Heart left ventricle (tissue), 16 donors: ENCODE measurements at places on chromosomes 1 and 21. TPM values are rescaled to one million over a fixed set of nuclear protein-coding genes. Genes with fewer than 3 reads are reported as not detected.

GUCA2B gene
- not detected for total RNA-seq

TNFSF4 gene
- total RNA-seq, result 0.65 TPM

TARDBP gene
- total RNA-seq, result 111 TPM

ATP6V0B gene
- total RNA-seq, result 79.3 TPM

TSPAN1 gene
- 0.63 TPM for total RNA-seq

TMEM82 gene
- total RNA-seq, result not detected

PCP4 gene
- 3.8 TPM for total RNA-seq

KCNJ9 gene
- not detected for total RNA-seq

CHIT1 gene
- 0.48 TPM for total RNA-seq

S100A14 gene
- total RNA-seq, result 5.5 TPM

BSDC1 gene
- 37.3 TPM for total RNA-seq

PINK1 gene
- total RNA-seq, result 219 TPM

GRCh38 chr1:112828716-112829115 lies 113.6 kb upstream of the PPM1J start:
- no peak overlapping the region for H3K4me3 ChIP-seq
- H3K36me3 ChIP-seq, result no peaks in the 10 kb centered on the region
- H3K27ac ChIP-seq, result no peak overlapping the region

GRCh38 chr21:34884346-34884929 lies 164.7 kb downstream of the RUNX1 start:
- peaks cover 45% of the 10 kb centered on the region for H3K27me3 ChIP-seq
- peaks cover 9% of the 10 kb centered on the region for H3K4me1 ChIP-seq
- DNase-seq, result no peak
- H3K4me3 ChIP-seq, result peak overlapping the region; percentile 65
- H3K27ac ChIP-seq, result no peak overlapping the region

- DNase-seq, result no peak
- no peaks in the 10 kb centered on the region for H3K27me3 ChIP-seq
- H3K4me1 ChIP-seq, result no peaks in the 10 kb centered on the region
- no peak overlapping the region for H3K27ac ChIP-seq
- H3K36me3 ChIP-seq, result no peaks in the 10 kb centered on the region
Observed at GRCh38 chr1:239428120-239428710, 41.8 kb downstream of the CHRM3 start.

- H3K4me3 ChIP-seq, result no peak overlapping the region
- H3K27ac ChIP-seq, result no peak overlapping the region
- DNase-seq, result no peak
- no peaks in the 10 kb centered on the region for H3K27me3 ChIP-seq
- H3K36me3 ChIP-seq, result no peaks in the 10 kb centered on the region
- H3K4me1 ChIP-seq, result peaks cover 27% of the 10 kb centered on the region
Observed at GRCh38 chr1:8704866-8705506, 112.5 kb downstream of the RERE start.

DNA sequence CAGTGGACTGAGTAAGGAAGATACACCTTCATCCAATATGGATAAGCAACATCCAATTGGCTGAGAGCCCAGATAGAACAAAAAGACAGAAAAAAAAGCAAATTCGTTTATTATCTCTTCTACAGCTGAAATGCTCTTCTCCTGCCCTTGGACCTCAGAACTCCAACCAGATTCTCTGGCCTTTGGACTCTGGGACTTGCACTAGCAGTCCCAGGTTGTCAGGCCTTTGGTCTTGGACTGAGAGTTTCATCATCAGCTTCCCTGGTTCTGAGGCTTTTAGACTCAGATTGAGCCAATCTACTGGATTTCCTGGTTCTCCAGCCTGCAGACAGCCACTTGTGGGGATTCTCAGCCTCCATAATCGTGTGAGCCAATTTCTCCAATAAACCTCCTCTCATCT lies 926.8 kb downstream of the PLA2G4A start:
- no peak overlapping the region for H3K4me3 ChIP-seq
- no peak for DNase-seq
- no peak overlapping the region for H3K27ac ChIP-seq
- H3K4me1 ChIP-seq, result no peaks in the 10 kb centered on the region
- no peaks in the 10 kb centered on the region for H3K36me3 ChIP-seq
- H3K27me3 ChIP-seq, result no peaks in the 10 kb centered on the region

GRCh38 chr1:22262583-22262982 lies 119.7 kb upstream of the WNT4 start:
- H3K27me3 ChIP-seq, result no peaks in the 10 kb centered on the region
- no peak overlapping the region for H3K27ac ChIP-seq
- no peaks in the 10 kb centered on the region for H3K36me3 ChIP-seq
- no peak overlapping the region for H3K4me3 ChIP-seq

DNA sequence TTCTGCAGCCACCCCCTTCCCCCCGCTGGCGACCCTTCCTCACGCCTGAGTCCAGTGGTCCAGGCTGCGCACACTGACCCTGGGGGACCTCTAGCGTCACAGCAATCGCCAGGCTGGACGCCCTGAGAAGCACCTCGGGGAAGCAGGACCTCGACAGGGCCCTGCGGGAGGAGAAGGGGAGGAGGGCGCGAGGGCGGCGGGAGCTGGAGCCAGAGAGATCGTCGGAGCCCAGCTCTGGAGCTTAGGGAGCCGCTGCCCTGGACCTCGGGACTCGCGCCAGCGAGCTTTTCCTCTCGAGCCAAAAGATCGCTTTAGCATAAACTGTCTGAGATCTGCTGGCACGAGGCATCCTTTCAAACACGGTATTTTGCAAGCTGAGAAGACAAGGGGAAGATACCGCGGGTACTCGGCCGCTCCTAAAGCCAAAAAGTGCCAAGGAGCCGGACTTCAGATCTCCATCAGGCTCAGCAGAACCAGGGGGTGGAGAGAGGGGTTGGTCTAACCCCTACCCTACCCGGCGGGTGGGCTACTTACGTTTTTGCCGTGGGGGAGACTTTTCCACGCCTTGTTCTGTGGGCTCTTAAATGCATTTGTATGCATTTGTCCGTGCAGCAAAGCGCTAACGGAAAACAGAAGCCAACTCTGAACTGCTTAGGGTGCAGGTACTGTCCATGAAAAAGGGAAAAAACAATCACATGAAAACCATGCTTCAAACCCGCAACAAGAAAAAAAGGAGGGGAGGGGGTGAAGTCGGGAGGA lies 586 bp downstream of the COL24A1 start:
- H3K36me3 ChIP-seq, result no peaks in the 10 kb centered on the region
- peak; percentile 7 for DNase-seq
- H3K27ac ChIP-seq, result no peak overlapping the region

- H3K4me1 ChIP-seq, result peaks cover 47% of the 10 kb centered on the region
- H3K36me3 ChIP-seq, result no peaks in the 10 kb centered on the region
- peak overlapping the region; percentile 83 for H3K27ac ChIP-seq
Observed at GRCh38 chr1:27428316-27429028, 36.0 kb downstream of the GPR3 start.

GRCh38 chr1:177932123-177932522 lies 37.7 kb downstream of the SEC16B start:
- H3K36me3 ChIP-seq, result no peaks in the 10 kb centered on the region
- no peak overlapping the region for H3K4me3 ChIP-seq
- no peaks in the 10 kb centered on the region for H3K27me3 ChIP-seq
- H3K4me1 ChIP-seq, result no peaks in the 10 kb centered on the region
- H3K27ac ChIP-seq, result no peak overlapping the region
- DNase-seq, result no peak

DNA sequence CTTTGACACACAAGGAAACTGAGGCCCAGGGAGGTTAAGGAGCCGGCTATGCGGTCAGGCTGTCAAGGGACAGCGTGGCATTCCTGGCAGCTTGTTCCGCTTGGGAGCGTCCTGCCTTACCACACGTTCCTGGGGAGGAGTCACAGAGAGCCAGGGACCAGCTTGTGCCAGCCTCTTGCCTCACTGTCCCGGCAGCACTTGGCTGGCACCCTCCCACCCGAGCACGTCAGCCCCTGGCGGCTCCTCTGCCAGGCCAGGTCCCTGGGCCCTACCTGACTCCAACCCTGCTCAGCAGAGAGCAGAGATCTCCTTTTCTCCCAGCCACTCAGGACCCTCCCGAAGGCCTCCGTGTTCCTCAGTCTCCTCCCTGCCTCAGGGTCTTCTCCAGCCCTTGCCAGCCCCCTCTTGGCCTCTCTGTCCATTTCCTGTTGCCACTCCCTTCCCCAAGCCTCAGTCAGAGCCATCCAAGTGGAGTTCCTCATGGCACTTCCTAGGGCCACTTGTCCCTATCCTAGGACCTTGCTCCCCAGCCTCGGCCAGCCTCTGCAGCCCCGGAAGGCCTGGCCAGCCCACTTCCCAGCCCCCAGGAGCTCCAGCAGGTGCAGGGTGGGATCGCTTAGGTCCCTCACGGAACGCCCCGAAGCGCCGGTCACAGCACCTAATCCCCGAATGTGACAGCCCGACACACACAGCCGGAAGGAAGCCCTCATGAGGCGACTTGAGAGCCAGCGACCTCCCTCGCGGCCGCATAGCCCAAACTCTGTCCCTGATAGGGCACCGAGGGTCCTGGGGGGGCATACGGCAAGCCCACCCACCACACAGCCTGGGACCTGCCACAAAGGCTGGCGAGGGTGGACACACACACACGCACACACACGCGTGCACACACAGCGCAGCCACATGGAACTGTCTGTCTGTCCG lies 130.3 kb downstream of the CASZ1 start:
- H3K36me3 ChIP-seq, result peaks cover 9% of the 10 kb centered on the region
- H3K4me1 ChIP-seq, result peaks cover 39% of the 10 kb centered on the region
- no peak overlapping the region for H3K4me3 ChIP-seq
- DNase-seq, result peak; percentile 78
- no peaks in the 10 kb centered on the region for H3K27me3 ChIP-seq
- peak overlapping the region; percentile 95 for H3K27ac ChIP-seq

GRCh38 chr1:54499360-54500106 lies 48.5 kb upstream of the ACOT11 start:
- H3K27me3 ChIP-seq, result peaks cover 42% of the 10 kb centered on the region
- peaks cover 11% of the 10 kb centered on the region for H3K4me1 ChIP-seq
- no peaks in the 10 kb centered on the region for H3K36me3 ChIP-seq

DNA sequence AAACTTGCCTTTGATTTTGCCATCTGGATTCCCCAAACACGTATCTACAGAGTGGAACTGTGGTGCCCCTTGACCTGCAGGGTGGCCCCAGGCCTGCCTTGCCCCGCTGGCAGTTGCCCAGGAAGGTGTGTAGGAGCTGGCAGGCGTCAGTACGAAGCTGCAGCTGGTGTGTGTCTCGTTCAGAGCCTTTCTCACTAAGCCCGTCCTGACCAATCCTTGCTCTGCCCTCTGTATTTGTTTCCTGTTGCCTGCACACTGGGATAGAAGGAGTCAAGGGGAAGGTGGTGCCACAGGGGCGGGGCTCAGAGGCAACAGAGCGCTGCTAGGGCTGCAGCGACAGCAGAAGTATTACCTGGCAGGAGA lies 5.2 kb upstream of the VSIG8 start:
- DNase-seq, result no peak
- no peaks in the 10 kb centered on the region for H3K36me3 ChIP-seq
- no peaks in the 10 kb centered on the region for H3K27me3 ChIP-seq
- peaks cover 11% of the 10 kb centered on the region for H3K4me1 ChIP-seq
- no peak overlapping the region for H3K4me3 ChIP-seq

DNA sequence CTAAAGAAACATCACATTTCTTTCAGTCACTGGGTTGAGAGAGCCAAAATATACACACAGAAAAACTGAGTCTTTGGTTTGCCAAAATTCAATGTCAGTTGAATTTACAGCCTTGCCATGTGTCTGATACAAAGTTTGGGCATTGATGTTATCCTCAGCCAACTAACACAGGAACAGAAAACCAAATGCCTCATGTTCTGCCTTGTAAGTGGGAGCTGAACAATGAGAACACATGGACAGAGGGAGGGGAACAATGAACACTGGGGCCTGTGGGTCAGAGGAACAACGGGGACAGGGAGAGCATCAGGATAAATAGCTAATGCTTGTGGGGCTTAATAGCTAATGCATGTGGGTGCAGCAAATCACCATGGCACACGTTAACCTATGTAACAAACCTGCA lies 39.6 kb upstream of the C21orf91 start:
- H3K27ac ChIP-seq, result no peak overlapping the region
- no peak for DNase-seq
- no peak overlapping the region for H3K4me3 ChIP-seq
